ENCODE measurements at places on chromosomes 7 and 10.

DNA sequence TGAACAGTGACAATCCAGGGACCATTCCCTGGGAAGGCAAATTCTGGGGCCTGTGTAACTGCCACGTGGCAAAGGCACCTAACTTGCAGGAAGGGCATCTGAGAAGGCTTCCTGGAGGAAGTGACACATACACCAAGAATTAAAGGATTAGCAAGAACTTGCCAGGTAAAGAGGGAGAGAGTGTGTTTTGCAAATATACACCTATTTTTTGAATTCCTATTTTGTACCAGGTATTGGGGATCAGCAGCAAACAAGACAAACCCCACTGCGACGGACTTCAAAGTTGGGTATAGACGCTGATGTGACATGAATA, 206.5 kb upstream of the ZMIZ1 start:
- DNase-seq = no peak

DNA sequence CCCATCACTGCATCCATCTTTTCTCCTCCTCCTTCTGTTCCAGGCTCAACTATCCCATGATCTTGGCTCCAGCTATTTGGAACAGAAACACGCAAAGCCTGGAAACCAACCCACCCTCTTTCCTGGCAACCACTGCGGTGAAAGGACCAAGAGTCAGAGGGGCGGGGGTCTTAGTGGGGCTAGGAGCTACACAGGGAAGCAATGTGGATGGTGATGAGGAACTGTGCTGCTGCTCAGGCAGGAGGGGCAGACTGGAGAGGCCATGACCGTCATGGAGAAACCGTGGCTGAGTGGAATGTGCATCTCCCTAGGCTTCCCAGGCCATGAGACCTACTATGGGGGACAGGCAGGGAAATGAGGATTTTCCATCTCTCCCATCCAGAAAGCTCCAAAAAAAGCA, 25.6 kb downstream of the PLAC9 start:
- DNase-seq = no peak

DNA sequence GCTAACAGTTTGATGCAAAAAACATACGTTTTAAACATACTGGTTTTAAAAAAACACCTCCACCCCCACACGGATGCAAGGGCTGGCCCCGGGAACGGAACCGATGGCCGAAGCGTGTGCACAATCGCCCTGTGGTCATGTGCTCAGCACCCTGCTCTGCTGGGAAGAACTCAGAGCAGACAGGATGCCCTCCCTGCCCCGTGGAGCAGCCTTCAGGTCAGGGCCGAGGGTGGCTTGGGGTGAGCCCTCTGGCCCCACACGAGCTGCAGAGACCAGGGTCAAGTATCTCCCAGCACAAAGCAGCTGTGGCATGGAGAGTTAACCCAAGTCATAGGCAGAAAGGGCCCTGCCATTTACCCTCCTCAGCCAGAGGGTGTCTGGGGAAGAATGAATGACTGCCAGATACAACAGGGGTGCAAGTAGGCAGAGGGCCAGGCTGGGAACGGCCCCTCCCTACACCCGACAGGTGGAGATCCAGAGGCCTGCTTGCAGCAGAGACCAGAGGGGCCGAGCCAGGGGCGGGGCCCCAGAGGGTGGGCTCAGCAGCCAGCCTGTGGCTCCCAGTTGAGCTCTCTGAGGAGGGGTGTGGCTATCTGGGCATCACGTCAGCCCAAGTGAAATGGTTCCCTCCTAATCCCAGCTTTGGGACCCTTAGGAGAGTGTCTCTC, 56.8 kb downstream of the ZRANB1 start:
- no peak for DNase-seq

DNA sequence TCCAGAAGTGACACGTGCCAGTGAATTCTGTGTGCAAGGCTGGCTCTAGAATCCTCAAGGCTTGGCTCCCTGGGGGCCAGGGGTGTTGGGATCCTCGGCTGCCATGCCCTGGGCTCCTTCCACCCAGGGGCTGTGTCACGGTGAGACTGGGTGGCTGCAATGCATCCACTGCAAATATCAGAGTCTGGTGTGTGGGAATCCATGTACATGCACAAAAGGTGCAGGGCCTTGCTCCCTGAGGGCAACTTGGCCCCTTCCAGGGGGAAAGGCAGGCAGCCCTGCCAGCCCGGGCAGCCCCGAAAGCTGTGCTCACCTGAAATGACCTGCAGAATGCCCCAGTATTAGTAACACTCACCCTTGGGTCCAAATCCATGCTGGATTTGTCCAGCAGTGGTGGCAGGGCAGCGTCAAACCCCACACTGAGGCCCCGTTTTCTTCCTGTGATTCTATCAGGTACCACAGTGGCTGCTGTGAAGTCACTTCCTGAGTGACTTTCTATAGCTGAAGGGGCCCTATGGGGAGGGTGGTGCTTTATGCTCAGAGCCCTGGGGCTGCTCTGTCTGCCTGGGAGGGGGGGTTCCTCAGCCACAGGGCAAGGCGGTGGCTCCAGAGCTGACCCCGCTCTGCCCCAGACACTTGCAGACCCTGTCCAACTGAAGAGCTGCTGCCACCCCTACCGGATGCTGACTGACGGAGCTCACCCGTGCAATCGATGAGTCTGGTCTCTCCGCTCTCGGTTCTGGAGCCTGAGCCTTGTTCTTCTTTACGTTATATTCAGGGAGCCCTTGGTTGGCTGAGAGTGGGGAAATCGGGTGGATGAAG, 317.7 kb downstream of the GLRX3 start:
- no peak for DNase-seq

DNA sequence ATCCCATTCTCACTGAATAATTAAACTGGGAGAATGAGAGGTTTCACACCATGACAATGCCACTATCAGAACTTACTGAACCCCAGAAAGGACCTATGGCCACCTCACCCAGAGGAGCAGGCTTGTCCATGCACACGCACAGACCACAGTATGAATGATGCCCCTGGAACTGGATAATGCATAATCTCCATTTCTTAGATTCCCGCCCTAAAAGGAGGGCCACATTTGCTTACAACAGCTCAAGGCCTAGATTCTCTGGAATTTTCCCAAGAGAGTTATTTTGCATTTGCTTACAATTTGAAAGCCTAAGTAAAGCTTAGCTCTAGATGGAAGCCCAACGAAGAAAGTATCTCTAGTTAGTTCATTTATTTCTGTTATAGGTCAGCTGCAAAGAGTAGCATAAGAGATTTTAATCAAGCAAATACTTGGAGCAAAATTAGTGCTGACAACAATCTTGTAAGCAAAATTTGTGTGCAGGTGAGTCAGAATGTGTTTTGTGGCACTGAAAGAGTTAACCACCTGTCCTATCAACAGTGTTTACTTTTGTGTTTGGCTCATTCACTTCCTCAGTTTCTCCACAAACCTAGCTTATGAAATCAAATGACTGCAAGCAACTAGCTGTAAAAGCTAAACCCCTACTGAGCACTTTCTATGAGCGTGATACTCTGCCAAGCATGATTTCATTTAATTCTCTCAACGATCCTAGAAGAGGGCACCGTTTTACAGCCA, 32.1 kb downstream of the ELMO1 start:
- DNase-seq = no peak

Measured in SK-N-DZ (cell line).